ENCODE measurements at places on chromosomes 6 and 20. TPM values are rescaled to one million over a fixed set of nuclear protein-coding genes. Genes with fewer than 3 reads are reported as not detected.

- H3K4me3 ChIP-seq: no peak overlapping the region
- no peaks in the 10 kb centered on the region for H3K27me3 ChIP-seq
- no peak for DNase-seq
- no peak overlapping the region for H3K27ac ChIP-seq
- no peaks in the 10 kb centered on the region for H3K4me1 ChIP-seq
- H3K36me3 ChIP-seq: no peaks in the 10 kb centered on the region
Observed at GRCh38 chr6:110720066-110720465, 95.2 kb downstream of the CDK19 start.

Gene HLA-DPB1
- total RNA-seq: 14.5 TPM

Gene WFDC6
- total RNA-seq: not detected

- no peaks in the 10 kb centered on the region for H3K27me3 ChIP-seq
- H3K4me3 ChIP-seq: no peak overlapping the region
- peaks cover 9% of the 10 kb centered on the region for H3K4me1 ChIP-seq
- no peak overlapping the region for H3K27ac ChIP-seq
- DNase-seq: no peak
- no peaks in the 10 kb centered on the region for H3K36me3 ChIP-seq
Observed at GRCh38 chr6:139378226-139378625, 3.8 kb upstream of the CITED2 start.

- no peaks in the 10 kb centered on the region for H3K4me1 ChIP-seq
- no peaks in the 10 kb centered on the region for H3K36me3 ChIP-seq
- no peak overlapping the region for H3K4me3 ChIP-seq
- no peaks in the 10 kb centered on the region for H3K27me3 ChIP-seq
- no peak for DNase-seq
- no peak overlapping the region for H3K27ac ChIP-seq
Observed at GRCh38 chr6:4103929-4104328, 25.0 kb upstream of the FAM217A start.

Gene DUSP22
- total RNA-seq: 49.4 TPM

Gene WFDC12
- not detected for total RNA-seq

- no peak overlapping the region for H3K27ac ChIP-seq
- no peaks in the 10 kb centered on the region for H3K36me3 ChIP-seq
- H3K4me1 ChIP-seq: peaks cover 47% of the 10 kb centered on the region
- DNase-seq: no peak
Observed at GRCh38 chr6:149080511-149080910, 237.0 kb upstream of the TAB2 start.

- H3K4me1 ChIP-seq: peaks cover 23% of the 10 kb centered on the region
- H3K4me3 ChIP-seq: peak overlapping the region; percentile 59
- peaks cover 37% of the 10 kb centered on the region for H3K27me3 ChIP-seq
- H3K36me3 ChIP-seq: no peaks in the 10 kb centered on the region
Observed at GRCh38 chr6:128519931-128520435, 416 bp downstream of the PTPRK start.

GRCh38 chr6:150756173-150756572 is 109.3 kb upstream of the MTHFD1L start:
- H3K27me3 ChIP-seq: no peaks in the 10 kb centered on the region
- no peak overlapping the region for H3K4me3 ChIP-seq
- no peaks in the 10 kb centered on the region for H3K4me1 ChIP-seq
- H3K36me3 ChIP-seq: no peaks in the 10 kb centered on the region
- no peak overlapping the region for H3K27ac ChIP-seq

DNA sequence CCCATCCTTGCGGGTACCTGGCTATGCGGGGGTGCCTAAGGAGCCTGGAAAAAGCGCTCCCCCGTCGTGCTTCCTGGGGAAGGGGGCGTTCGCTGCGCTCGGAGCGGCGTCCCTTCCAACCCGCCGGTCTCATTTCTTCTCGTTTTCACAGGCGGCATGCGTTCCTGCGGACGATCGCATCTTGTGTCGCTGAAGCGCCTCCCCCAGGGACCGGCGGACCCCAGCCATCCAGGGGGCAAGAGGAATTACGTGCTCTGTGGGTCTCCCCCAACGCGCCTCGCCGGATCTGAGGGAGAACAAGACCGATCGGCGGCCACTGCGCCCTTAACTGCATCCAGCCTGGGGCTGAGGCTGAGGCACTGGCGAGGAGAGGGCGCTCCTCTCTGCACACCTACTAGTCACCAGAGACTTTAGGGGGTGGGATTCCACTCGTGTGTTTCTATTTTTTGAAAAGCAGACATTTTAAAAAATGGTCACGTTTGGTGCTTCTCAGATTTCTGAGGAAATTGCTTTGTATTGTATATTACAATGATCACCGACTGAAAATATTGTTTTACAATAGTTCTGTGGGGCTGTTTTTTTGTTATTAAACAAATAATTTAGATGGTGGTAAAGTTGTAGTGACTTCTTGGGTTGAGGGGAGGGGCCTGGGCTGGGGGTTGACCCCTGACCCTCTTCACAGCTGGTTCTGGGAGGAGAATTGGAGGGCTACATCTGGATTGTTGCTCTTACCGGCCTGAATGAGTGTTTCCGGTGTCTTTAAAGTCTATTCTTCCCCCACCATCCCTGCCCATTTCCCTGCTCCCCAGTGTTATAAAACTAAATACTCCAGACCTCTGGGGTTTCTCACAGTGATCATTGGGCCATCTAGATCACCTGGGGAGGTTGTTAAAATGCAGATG is 1.1 kb downstream of the ID1 start:
- H3K4me1 ChIP-seq: peaks cover 29% of the 10 kb centered on the region
- H3K4me3 ChIP-seq: peak overlapping the region; percentile 95
- peak; percentile 8 for DNase-seq

Gene GSTA2
- not detected for total RNA-seq

DNA sequence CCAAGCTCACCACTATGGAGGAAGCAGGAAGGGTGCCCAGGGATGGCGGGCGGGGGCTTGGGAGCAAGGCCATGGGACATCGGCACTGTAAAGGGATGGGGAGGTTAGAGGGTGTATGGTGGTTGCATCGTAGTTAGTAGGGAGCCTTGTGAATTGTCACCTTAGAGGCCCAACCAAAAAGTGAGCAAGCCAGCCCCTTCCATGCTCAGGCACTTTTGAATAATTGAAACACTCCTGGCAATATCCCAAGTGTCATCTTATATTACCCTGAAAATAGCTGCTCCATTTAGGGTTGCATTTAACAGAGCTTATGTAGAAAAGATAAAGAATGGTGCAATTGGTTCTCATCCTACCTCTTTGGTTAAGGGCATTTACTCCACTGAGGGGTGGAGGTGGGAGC is 169.2 kb downstream of the SAMD5 start:
- H3K4me1 ChIP-seq: no peaks in the 10 kb centered on the region
- no peak overlapping the region for H3K4me3 ChIP-seq
- H3K36me3 ChIP-seq: no peaks in the 10 kb centered on the region

Gene DCDC2
- 0.44 TPM for total RNA-seq

DNA sequence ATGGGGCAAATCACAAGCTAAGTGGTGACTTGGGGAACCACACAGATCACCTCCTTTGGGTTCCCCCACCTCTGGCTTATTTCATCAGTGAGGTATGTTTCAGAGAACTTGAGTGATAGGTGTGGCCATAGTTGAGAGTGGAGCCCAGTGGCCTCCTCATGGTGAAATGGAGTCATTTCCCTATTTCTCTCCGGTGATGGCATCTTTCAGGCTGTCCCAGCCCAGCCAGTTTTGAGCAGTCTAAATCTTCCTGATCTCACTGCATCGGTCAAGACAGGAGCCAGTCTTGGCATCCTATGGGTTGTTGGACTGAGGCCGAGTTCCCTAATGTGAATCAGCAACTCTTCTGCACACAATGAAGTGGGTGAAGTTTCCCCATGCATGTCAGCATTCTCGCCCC is 132.4 kb downstream of the EYA2 start:
- no peaks in the 10 kb centered on the region for H3K36me3 ChIP-seq
- H3K27ac ChIP-seq: no peak overlapping the region
- H3K4me3 ChIP-seq: no peak overlapping the region

Gene SAMD10
- total RNA-seq: 7.4 TPM

DNA sequence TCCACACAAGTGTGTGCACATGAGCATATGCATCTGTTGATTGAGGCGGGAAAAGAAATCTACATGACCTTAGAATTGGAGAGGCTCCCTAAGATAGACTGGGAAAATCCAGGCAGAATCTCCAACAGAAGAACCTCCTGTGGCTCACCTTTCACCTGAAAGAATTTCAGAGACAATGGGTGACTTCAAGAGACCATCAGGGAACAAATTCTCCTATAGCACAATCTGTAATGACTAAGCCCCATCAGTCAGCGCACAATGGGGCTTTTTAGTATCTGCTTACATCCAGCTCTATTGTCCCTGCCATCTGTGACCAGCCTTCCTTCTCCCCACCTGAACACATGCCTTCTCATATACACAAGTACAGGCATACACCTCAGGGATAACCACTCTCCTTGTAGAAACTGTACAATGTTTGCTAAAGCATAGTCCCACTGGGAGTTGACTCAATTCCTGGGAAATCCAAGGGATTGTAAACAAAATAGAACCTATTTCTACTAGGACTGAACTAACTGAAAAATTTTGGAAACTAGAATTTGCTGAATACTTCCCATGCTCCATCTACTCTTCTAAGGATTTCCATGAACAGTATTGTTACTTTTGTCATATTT is 150.8 kb upstream of the STXBP5 start:
- H3K27me3 ChIP-seq: no peaks in the 10 kb centered on the region
- no peak for DNase-seq
- H3K27ac ChIP-seq: no peak overlapping the region

- DNase-seq: no peak
- no peaks in the 10 kb centered on the region for H3K4me1 ChIP-seq
- no peaks in the 10 kb centered on the region for H3K27me3 ChIP-seq
- no peaks in the 10 kb centered on the region for H3K36me3 ChIP-seq
- no peak overlapping the region for H3K27ac ChIP-seq
Observed at GRCh38 chr6:84093441-84094435, 60.2 kb downstream of the MRAP2 start.

Gene LAMA2
- 0.42 TPM for total RNA-seq

Gene MCHR2
- total RNA-seq: not detected

Gene DDX43
- 0.81 TPM for total RNA-seq

GRCh38 chr6:33903579-33903978 is 99.8 kb upstream of the MLN start:
- H3K27ac ChIP-seq: peak overlapping the region; percentile 51
- DNase-seq: no peak
- no peaks in the 10 kb centered on the region for H3K27me3 ChIP-seq
- no peaks in the 10 kb centered on the region for H3K36me3 ChIP-seq
- H3K4me1 ChIP-seq: peaks cover 61% of the 10 kb centered on the region

- peaks cover 52% of the 10 kb centered on the region for H3K4me1 ChIP-seq
- no peak for DNase-seq
- no peak overlapping the region for H3K27ac ChIP-seq
- no peaks in the 10 kb centered on the region for H3K36me3 ChIP-seq
Observed at GRCh38 chr6:37827603-37828265, 8.2 kb downstream of the ZFAND3 start.

DNA sequence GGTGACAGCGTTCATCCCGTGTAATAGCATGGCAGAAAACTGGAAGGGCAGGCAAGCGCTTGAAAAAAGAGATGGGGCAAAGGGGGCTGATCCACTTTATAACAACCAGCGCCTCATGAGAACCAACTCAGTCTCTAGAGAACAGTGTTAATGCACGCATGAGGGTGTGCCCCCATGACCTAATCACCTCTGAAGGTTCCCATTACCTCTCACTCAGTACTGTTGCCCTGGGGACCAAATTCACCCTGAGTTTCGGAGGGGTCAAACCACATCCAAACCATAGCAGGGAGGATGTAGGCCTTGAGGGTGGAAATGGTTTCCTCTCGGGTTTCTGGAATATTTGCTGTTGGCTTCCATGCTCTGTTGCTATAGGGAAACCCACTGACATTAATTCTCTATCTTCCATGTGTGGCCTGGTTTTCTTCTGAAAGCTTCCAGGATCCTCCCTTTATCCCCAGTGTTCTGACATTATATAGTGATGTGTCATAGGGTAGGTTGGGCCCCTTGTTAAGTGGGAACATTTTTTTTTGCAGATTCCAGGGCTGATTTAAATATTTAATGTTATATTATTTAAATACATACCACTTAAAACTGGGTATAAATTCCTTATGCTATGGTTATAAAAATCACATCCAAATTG is 65.2 kb downstream of the PPP1R14C start:
- H3K27ac ChIP-seq: no peak overlapping the region
- H3K36me3 ChIP-seq: no peaks in the 10 kb centered on the region
- no peak for DNase-seq
- H3K27me3 ChIP-seq: no peaks in the 10 kb centered on the region
- no peak overlapping the region for H3K4me3 ChIP-seq
- no peaks in the 10 kb centered on the region for H3K4me1 ChIP-seq

DNA sequence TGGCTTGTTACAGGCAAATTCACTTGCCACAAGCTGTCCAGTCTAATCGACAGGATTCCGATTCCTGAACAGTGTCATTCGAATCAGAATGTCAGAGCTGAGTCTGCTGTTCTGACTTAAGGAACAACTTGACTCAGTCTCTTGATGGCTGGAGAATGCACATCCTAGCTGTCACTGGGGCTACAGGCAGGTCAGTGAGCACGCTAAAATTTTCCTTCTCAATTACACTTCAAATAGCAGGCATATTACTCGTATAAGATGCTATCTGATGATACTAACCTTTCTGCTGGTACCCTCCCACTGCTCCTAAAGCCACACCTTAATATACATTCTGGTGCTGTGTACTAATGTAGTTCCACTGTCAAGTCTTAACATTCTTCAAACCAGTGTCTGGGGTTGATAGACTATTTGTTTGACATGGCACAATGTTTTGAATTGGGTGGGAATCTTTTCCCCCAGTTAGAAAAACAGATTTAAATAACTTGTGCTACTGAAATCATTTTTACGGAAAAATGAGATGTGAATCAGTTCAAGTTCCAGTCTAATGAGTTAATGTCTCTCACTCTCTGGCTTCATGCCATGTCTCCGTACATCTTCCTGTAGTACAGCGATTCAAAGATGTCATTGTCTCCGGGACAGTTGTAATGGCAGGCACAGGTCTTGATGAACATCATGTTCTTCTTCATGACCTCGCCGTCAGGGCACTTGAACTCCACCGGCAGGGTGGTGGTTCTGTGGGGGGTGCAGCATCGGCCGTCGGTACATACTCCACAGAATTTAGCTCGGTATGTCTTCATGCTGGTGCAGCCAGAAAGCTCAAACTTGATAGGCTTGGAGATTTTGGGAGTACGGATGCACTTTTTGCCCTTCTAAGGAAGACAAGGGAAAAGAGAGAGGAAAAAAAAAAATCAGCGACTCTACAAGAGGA is 2.2 kb downstream of the CCN2 start:
- no peak overlapping the region for H3K27ac ChIP-seq
- no peak overlapping the region for H3K4me3 ChIP-seq
- H3K4me1 ChIP-seq: peaks cover 7% of the 10 kb centered on the region
- no peak for DNase-seq

DNA sequence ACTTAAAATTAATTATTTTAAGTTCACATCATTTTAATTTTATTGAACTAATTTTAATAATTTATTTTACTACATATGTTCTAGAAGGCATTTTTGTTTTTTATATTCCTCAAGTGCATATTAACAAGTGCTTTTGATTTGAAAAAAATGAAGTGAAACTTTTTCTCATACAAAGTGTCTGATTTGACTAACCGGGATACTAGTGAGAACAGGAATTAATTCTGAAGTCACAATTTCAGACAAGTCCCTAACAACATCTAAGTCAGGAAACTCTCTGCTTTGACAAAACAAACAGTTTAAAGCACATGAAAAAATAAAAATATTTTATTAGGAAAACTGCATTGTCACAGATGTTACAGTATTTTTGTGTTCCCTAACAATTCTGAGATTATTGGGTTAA is 1166.3 kb upstream of the CITED2 start:
- H3K27ac ChIP-seq: no peak overlapping the region
- DNase-seq: no peak
- H3K27me3 ChIP-seq: no peaks in the 10 kb centered on the region
- H3K36me3 ChIP-seq: no peaks in the 10 kb centered on the region
- no peaks in the 10 kb centered on the region for H3K4me1 ChIP-seq
